ENCODE measurements at places on chromosomes 3 and 15. TPM values are rescaled to one million over a fixed set of nuclear protein-coding genes. Genes with fewer than 3 reads are reported as not detected.

DNA sequence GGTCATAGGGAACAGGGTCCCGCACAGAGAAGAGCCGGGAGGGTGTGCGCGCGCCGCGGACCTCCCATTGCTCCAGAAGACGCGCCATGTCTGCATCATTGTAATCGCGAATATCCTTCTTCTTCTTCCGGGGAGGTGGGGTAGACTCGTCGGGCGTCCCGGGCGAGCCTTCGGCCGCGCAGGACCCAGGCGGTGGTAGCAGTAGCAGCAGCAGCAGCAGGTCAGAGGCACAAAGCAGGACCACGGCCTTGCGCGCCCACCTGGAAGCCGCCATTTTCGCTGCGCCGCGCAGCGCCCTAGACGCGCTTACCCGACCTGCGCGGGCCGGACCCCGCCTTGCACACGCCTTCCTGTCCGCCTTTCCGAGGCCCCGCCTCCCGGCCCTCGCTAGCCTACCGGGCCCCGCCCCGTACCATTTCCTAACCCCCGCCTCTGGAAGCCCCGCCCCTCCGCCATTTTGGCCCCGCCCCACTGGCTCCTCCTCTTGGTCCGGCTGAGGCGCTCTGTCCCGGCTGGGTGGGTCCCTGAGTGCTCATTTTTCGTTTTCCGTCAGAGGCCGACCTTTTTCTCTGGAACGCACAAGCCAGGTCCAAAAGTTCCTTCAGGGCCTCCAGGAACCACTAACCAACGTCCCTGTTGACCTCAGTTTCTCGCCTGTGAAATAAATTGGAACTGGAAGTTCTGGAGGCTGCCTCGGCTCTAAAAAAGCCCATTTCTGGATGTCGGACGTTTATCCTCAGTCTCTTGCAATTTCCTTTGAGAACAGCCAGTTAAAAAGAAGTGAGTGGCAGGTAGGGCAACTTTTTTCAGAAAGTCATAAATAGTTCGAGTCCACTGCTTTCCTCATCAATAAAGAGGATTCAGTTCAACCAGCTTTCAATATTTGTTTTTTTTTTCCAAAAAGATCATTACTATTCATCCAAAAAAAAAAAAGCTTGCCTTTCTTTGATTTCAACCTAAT, at the start of gene MESD:
Gene MESD (minus strand): TSS at position 302 of the 961 bp plus-strand sequence. CDS start 28 bp downstream, at position 274.
- H3K4me3 ChIP-seq = peak within 1 kb of the TSS; percentile 99
- H3K4me1 ChIP-seq = peaks cover 37% of the 10 kb centered on the region
- peak; percentile 97 for DNase-seq
- peak within 1 kb of the TSS; percentile 98 for H3K27ac ChIP-seq
- H3K36me3 ChIP-seq = peaks cover 25% of the 10 kb centered on the region

COL8A1 gene
- total RNA-seq = 0.21 TPM

CHRNA7 gene
- not detected for total RNA-seq

AGTR1 gene
- total RNA-seq = not detected

PLSCR5 gene
- not detected for total RNA-seq

CIB2 gene
- total RNA-seq = 1.2 TPM

All from naive thymus-derived CD8-positive, alpha-beta T cell (primary cell).